ENCODE measurements at places on chromosomes 6 and 20.

DNA sequence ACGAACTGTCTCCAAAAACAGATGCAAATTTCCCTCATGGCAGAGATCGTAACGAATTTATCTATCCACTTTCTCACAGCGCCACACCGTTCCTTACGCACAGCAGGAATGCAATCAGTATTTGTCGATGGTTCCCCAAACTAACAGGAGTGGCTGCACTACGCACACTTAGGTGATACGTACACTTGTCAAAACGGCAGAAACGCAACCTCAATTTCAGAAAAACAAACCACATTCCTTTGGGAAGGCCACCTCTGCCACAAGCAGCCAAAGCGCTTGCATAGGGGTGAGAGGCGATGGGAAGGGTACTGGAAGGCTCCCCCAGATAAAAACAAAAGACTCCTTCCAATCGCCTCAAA lies 638 bp downstream of the MDN1 start:
- no peak for DNase-seq

DNA sequence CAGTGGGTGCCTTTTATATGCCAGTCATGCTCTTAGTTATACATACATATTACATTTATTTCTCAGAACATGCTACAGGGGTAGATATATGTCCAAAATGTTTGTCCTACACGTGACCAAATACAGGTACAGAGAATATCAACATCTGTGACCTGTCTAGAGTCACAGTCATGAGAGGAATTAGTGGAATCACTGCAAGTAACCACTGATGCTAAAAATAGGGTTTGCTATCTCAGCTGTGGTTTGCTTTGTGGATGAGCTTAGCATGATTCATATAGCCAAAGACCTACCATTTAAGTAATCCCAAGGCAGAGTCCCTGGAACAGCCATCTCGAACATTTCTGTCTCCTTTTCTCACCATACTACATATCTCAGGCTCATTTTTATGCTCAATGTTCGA lies 32.3 kb downstream of the GSTA3 start:
- no peak for DNase-seq

GRCh38 chr20:20505554-20505953 lies 137.7 kb downstream of the INSM1 start:
- no peak for DNase-seq

DNA sequence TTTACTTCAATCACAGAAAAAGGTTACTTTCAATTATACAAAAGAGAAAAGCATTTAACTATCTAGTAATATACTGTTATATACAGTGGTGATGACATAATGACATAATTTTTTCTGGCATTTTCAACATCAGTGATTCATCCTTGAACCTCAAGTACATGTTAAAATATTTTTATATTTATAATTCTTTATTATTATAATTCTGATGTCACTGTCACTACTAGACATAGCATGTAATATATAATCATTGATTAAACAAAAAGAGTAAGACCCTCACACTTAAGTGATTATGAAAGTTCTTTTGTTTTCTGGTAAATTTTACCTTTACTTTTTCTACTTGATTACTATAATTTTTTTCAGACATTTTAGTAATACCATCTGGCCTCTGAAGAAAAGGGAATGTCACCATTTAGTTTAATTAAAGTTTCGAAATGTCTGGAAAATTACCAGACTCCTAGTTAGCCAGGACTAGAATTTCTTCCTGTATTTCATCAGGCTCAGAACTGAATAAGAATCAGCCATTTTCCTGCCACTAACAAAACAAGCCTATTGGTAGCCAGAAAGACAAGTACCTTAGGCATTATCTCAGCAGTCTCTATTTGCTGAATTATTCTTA lies 71.5 kb downstream of the FILIP1 start:
- DNase-seq: no peak

- no peak for DNase-seq
Observed at GRCh38 chr20:52321396-52321795, 129.8 kb upstream of the ZFP64 start.

GRCh38 chr20:1941226-1941625 lies 46.0 kb downstream of the SIRPA start:
- DNase-seq: no peak

DNA sequence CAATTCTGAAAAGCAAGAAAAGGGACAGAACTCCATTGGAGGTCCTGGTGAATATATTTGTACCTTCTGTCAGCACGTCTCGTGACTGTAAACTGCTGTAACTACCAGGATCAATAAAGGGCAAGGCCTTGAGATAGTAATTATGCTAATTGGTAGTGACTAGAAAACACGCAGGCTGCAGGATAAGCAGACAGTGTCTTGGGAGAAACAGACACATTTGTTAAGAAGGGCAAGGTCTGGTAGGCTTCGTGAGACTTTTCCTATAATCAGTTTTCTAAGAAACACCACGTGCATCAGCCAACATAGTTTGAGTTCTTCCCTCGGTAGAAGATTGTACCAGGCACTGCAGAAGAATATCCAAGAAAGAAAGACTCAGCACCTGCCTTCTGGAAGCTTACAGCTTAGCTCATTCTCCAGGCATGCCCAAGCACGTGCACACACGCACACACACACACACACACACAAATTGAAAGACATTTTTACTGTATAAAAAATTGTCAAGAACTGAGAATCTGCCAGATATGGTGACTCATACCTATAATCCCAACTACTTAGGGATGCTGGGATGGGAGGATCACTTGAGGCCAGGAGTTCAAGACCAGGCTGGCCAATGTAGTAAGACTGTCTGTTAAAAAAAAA lies 167.0 kb upstream of the SASH1 start:
- no peak for DNase-seq

DNA sequence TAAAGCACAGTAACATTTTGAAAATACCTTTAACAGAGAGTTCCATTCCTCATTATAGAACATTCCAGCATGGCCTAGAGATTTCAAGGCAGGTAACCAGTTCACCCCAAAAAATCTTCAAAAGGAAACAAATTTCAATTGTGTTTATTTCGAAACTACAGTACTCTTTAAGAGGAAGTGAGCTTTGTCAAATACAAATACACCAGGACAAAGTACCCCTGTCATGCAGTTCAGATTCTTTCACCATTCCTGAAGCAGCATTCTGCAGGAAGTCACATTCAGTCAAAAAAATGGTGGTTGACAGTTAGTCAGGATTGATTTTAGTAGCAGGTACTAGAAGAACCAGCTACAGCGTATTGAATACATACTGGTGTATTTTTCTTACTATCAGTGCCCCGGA lies 89.6 kb upstream of the RIN2 start:
- no peak for DNase-seq

GRCh38 chr6:56244528-56245253 lies 2.7 kb downstream of the COL21A1 start:
- no peak for DNase-seq

All from femur (tissue), 1 donor.